ENCODE measurements at places on chromosomes 6 and 20.

GRCh38 chr20:47049771-47050170 is 155.1 kb downstream of the EYA2 start:
- DNase-seq = no peak

- DNase-seq = no peak
Measured at GRCh38 chr20:2297357-2297728, 1.5 kb downstream of the TGM3 start.

DNA sequence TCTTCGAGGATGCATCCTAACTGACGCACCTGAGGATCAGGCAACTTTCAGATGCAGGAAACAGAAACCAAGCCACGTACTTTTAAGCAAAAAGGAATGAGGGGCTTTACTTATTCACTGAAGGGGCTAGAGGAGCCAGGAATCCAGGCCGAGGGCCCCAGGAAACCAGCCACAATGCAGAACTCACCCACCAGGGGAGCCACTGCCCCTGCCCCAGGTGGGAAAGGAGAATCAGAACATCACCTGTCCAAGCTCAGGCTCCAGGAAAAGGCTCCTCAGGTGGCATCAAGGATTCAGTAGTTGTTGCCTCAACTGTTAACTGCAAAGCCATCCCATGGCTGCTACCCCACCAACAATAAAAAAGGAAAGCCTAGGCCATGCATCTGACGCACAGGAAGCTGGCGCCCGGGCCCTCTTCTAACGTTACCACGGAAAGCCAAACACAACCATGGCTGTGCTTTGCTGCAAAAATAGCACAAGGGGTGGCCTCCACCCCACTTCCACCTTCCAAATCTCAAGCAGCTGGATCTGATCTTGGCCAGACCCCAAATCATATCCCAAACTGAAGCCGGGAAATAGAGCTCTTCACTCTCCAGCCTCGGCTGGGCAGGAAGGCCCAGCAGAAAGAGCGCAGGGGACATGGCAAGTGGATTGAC is 121.0 kb downstream of the PREX1 start:
- DNase-seq = no peak

DNA sequence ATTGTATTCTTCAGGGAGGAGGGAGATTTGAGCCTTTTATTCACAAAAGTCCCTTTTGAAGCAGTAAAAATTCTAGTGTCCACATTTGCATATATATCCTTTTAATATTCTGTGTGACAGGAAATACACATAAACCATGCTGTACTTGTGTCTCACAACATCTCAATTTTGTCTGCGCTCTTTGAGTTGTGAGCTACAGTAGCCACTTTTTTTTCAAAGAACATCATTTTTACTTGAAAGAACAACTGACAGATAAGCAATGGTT is 21.3 kb downstream of the LMBRD1 start:
- DNase-seq = no peak

DNA sequence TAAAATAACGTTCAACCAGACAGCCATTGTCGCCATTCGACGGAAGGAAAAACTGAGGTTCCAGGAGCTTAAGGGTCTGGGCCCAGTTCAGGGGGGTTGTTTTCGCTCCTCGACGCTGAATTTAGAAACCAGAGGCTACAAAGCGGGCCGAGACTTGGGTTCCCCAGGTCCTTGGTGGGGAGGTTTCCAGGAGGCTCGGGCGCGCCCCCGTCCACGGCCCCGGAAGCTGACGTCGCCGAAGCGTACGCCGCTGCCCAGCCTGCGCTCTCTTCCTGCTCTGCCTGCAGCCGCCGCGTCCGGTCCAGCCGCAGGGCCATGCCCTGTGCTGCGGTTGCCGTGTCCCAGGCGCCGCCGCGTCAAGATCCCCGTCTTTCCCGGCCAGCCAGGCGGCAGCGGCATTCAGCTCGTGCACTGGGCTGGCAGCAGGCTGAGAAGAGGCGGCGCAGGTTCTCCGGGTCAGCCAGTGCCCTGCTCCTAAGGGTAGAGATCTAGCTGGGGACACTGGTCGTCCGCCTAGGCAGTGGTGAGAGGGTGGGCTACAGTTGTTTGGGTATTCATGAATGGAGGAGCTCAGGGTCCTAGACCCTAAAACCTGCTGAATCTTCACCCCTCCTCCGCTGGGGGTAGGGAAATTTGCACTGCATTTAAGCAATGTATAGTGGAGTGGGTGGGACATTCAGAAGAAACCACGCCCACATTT is 901 bp upstream of the TRIM26 start:
- DNase-seq = peak; percentile 79

- no peak for DNase-seq
Measured at GRCh38 chr6:141056945-141057625, 1075.6 kb upstream of the GJE1 start.

- no peak for DNase-seq
Measured at GRCh38 chr6:11586536-11586935, 49.0 kb downstream of the TMEM170B start.

DNA sequence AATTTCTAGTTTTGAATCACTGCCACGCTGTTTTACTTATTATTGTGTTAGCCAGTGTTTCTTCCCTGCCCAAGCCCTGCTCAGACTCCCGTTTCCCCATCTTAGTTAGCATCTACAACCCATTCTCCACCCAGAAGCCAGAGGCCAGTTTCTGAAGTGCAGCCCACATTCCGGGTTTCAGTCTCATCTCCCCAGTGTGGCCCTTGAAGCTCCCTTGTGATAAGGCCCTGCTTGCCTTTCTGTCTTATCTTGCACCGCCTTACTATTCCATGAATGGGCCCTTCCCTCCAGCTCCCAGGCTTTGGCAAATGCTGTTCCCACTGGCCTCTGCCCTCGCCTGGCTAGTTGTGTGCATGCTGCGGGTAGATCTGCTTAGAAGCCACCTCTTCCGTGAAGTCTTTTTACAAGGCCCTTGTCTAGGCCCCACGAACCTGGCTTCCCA is 41.1 kb downstream of the TOX2 start:
- DNase-seq = no peak

GRCh38 chr6:137588472-137588871 is 94.3 kb upstream of the OLIG3 start:
- DNase-seq = no peak

Data from CD4-positive, alpha-beta T cell treated with Interleukin-10 for 1 hour (primary cell).